Activated naive CD4-positive, alpha-beta T cell treated with anti-CD3 and anti-CD28 coated beads, Interleukin-2, amount 10 ng/mL, durations not matched to agents 5 hours and 36 hours (primary cell): ENCODE measurements at places on chromosomes 12 and 14. TPM values are rescaled to one million over a fixed set of nuclear protein-coding genes. Genes with fewer than 3 reads are reported as not detected.

TMPRSS12 gene
- total RNA-seq = not detected

USP15 gene
- total RNA-seq = 171 TPM

ITGA7 gene
- total RNA-seq = 2.1 TPM

RBP5 gene
- 2.1 TPM for total RNA-seq

BTG1 gene
- total RNA-seq = 230 TPM

TRHDE gene
- total RNA-seq = not detected

HNF1A gene
- total RNA-seq = not detected

VDR gene
- total RNA-seq = 13.4 TPM

NID2 gene
- 1.0 TPM for total RNA-seq

KRT80 gene
- total RNA-seq = not detected

TCTN1 gene
- 4.8 TPM for total RNA-seq

KRT72 gene
- 5.4 TPM for total RNA-seq

CNTN1 gene
- total RNA-seq = not detected

SLCO1A2 gene
- total RNA-seq = not detected

C3AR1 gene
- total RNA-seq = 2.3 TPM

STRAP gene
- 73.7 TPM for total RNA-seq

NANOG gene
- not detected for total RNA-seq

SRRM4 gene
- not detected for total RNA-seq

RNASE8 gene
- total RNA-seq = not detected

ZC2HC1C gene
- 1.2 TPM for total RNA-seq

COL2A1 gene
- total RNA-seq = not detected

LRRC10 gene
- not detected for total RNA-seq

ESRRB gene
- not detected for total RNA-seq

SERPINA9 gene
- total RNA-seq = not detected

ASPG gene
- total RNA-seq = not detected

SLC22A17 gene
- 2.2 TPM for total RNA-seq

ZNF891 gene
- 3.0 TPM for total RNA-seq
